ENCODE measurements at places on chromosomes 2 and 18. TPM values are rescaled to one million over a fixed set of nuclear protein-coding genes. Genes with fewer than 3 reads are reported as not detected.

DNA sequence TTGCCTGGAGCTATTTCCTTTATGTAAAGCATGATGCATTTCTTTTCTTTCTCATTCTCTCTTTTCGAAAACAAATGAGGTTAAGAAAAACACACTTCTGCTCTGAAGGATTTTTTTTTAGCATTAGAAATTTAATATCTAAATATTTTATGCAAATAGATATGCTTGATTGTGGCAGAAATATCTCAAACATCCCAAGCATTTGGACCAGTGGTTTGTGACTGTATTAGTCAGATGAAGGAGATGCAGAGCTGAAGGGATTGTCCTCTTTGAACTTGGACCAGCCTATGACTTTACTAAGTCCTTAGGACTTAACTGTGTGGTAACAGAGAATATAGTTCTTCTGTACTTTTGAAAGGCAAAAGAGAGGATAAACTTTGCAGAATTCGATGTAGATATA is 335.9 kb upstream of the NT5C1B start:
- DNase-seq = no peak

GRCh38 chr2:69811591-69811990 is 17.9 kb upstream of the GMCL1 start:
- no peak for DNase-seq

Gene KATNAL2
- 0.87 TPM for total RNA-seq

Gene SFTPB
- total RNA-seq = not detected

DNA sequence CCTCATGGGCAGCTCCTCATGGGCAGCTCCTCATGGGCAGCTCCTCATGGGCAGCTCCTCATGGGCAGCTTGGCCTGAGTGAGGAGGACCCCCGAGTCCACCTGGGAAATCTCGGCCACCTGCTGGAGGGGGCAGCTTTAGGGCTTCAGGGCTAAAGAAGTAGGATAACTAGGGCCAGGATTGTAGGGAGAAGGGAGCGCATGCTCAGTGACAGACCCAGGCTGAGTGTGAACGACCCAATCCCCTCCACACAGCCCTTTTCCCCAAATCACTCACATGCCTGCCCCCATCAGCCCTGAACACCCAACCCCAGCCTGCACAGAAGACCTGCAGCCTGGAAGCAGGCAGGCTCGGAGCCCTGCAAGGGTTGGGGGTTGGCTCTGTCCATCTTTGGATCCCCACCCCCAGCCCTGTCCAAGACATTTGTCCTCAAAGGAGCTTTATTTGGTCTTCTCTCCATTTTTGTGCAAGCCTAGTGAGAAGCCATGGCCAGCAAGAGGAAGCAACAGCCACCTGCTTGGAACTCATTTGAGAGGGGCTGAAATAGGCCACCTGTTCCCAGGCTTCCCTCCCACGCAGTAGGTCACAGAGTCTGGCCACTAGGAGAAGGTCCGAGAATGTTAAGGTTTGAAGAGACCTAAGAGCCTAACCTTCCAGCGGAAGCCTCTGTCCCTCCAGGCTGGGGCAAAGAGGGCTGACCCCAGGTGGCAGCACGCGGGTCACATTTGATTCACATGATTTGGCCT is 249.9 kb downstream of the TNS1 start:
- no peak for DNase-seq

Gene RBM44
- total RNA-seq = 0.20 TPM

- no peak for DNase-seq
These were observed 43.4 kb downstream of the NABP1 start for GRCh38 chr2:191721331-191721730.

Gene PIEZO2
- total RNA-seq = not detected

DNA sequence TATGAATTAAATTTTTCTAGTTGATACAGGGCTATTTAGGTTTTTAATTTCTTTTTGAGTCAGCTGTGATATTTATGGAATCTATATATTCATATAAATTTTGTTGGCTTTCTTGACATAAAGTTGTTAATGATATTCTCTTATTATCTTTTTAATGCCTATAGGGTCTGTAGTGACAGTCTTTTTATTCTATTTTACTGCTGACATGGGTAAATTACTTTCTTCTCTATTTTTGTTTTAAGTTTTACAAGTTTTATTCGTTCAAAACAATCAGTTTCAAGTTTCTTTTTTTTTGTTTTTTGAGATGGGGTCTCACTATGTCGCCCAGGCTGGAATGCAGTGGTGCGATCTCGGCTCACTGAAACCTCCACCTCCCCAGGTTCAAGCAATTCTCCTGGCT is 226.3 kb downstream of the ZRANB3 start:
- no peak for DNase-seq

- no peak for DNase-seq
These were observed 258.4 kb downstream of the MEIS1 start for GRCh38 chr2:66693076-66693965.

- no peak for DNase-seq
These were observed 36.5 kb upstream of the MAP2 start for GRCh38 chr2:209387389-209387788.

Gene DES
- total RNA-seq = 0.38 TPM

- no peak for DNase-seq
These were observed 20.1 kb downstream of the SH3RF3 start for GRCh38 chr2:109148991-109149645.

GRCh38 chr2:19579461-19579860 is 221.0 kb upstream of the OSR1 start:
- no peak for DNase-seq

- no peak for DNase-seq
These were observed 559.0 kb upstream of the ZEB2 start for GRCh38 chr2:145078923-145079322.

GRCh38 chr2:98771721-98772524 is 41.0 kb upstream of the MGAT4A start:
- no peak for DNase-seq

Data from NCI-H460 (cell line).